RPMI7951 (cell line): ENCODE measurements at places on chromosomes 1 and 21.

DNA sequence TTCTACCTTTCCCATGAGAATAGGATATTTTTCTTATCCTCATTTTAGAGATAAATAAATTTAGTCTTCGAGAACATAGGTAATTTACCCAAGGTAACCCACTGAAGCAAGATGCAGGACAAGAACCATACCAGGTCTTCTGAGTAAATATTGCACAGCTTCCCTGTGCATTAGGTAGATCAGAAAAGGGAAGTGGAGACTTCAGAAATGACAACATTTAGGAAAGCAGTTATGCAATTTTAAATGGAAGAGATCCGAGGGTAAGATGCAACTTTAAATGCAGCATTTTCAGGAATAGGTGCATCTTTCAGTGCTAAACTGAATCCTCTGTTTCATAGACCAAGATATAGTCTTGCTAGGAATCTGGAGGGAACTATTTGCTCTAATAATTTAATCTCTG, 206.4 kb upstream of the SGIP1 start:
- DNase-seq: no peak

- no peak for DNase-seq
Measured at GRCh38 chr1:172405912-172406311, 14.6 kb upstream of the C1orf105 start.

- DNase-seq: peak; percentile 6
Measured at GRCh38 chr21:17270229-17270628, 242.6 kb upstream of the CXADR start.

DNA sequence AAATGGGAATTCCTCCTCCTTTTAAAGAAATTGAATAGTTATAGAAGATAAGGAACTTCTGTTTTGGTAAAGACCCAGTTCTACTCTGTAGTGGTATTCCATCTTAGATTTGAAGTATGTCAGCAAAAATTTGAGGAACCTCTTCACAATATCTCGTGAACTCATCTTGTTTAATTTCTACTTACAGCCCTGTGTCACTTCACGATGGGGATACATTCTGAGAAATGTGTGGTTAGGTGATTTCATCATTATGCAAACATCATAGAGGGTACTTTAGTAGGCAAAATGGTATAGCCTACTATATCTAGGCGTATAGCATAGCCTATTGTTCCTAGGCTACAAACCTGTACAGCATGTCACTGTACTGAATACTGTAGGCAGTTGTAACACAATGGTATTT, 36.0 kb downstream of the ALG6 start:
- no peak for DNase-seq

DNA sequence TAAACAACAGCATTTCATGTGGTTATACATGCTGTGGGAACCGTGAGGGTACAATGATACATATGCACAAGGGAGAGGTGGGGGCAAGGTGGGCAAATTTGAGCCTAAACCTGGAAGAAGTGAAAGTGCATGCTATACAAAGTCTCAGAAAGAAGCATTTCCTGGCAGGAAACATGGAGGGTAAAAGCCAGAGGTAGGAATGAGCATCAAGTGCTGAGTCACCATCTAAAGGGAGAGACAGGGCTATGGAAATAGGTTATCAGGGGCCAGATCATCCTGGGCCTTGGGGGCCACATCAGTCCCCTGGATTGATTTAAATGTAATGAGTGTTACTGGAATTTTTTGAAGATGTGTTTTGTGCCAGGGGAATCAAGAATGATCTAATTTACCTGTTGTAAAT, 60.1 kb upstream of the DAB1 start:
- no peak for DNase-seq

- no peak for DNase-seq
Measured at GRCh38 chr1:6409733-6410132, 10.0 kb downstream of the HES2 start.

DNA sequence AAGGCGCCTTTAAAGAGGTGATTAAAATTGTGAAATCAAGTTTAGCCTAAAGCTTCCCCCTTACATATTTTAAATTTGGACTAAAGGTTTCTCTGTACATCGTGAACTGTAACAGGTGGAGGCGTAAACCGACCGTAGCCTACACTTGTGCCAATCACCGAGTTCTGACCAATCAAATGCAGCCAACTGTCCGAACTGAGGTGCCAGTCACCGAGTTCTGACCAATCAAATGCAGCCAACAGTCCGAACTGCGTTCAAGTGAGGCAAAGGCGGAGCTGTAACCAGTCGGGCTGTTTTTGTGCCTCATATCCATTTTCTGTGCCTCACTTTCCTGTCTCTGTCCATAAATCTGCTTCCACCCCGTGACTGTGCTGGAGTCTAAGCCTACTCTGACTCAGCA, 7.4 kb downstream of the TFF1 start:
- DNase-seq: no peak

DNA sequence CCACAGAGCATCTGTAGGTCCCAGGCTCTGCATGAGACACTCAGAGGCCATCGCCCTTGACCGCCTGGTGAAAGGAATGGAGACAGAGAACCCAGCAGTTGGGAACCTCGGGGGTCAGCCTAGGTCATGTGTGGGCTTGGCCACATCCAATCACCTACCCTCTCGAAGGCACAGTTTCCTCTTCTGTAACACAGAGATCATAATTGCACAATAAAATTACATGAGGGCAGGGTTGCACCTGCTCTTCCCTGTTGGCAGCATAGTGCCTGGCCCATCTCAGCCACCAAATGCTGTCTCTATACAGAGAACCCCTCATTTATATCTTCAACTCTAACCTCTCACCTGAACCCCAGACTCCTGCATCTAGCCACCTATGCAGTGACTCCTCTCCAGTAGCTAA, 418.1 kb upstream of the VAMP3 start:
- no peak for DNase-seq

- DNase-seq: no peak
Measured at GRCh38 chr1:245046769-245047168, 108.0 kb upstream of the KIF26B start.

- no peak for DNase-seq
Measured at GRCh38 chr1:47396671-47397196, 19.4 kb upstream of the FOXE3 start.

- DNase-seq: no peak
Measured at GRCh38 chr21:44908908-44909307, 11.8 kb downstream of the ITGB2 start.

DNA sequence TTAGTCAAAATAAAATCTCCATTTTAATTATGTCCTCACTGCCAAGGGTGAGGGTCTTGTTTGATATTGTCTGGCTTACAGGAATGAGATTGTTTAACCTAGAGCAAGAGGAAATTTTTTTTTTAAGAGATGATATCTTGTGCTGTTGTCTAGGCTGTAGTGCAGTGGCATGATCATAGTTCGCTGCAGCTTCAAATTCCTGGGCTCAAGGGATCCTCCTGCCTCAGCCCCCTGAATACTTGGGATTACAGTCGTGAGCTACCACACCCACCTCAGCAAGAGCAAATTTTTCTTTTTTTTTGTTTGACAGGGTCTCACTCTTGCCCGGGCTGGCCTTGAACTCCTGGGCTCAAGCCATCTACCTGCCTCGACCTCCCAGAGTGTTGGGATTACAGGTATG, 84.6 kb downstream of the DISP1 start:
- no peak for DNase-seq

DNA sequence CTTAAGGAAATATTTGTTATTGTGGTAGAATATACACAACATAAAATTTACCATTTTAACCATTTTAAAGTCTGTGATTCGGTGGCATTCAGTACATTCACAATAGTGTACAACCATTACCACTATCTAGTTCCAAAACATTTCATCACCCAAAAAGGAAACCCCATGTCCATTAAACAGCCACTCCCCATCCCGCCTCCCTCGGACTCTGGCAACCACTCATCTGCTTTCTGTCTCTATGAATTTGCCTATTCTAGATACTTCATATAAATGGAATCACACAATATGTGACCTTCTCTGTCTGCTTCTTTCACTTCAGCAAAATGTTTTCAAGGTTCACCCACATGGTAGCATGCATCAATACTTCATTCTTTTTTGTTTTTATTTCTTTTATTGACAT, 51.3 kb downstream of the PTP4A2 start:
- DNase-seq: no peak

- DNase-seq: no peak
Measured at GRCh38 chr1:185739967-185740366, 5.8 kb downstream of the HMCN1 start.

- DNase-seq: no peak
Measured at GRCh38 chr1:27879374-27880082, 7.2 kb downstream of the THEMIS2 start.

DNA sequence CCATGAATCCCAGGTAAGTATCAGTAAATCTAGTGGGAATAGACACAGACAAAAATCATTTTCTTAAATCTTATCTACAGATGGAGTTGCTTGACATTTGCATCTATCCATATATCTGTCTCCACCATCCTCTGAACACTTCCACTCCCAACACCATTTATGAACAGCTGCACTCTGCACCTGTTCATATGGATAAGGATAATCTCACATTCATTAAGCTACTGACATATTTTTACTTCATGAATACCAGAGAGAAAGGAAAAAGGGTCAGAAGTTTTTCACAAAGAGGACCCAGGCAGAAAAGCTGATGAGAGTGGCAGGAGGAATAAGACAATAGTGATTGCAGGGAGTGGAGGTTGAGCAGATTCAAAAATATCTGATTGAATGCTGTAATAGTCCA, 222.6 kb downstream of the DNAH14 start:
- DNase-seq: no peak

DNA sequence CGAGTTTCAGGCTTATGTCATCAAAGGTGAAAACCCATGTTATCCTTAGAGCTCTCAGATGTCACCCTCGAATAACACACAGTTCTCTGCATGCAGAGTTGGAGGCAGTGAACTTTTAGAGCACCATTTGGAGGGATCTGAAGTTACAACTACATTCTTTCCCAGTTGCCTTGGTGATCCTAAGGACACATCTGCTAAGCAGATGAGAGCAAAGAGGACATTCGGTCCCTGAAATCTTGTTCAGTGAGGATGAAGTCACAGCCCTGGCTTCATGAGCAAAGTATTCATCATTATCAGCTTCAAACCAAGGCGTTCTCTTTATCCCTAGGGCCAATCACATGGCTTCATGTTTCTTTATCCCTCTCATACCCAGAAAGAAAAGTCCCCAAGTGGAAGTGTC, 23.1 kb upstream of the MCOLN2 start:
- peak; percentile 70 for DNase-seq

- no peak for DNase-seq
Measured at GRCh38 chr1:147091801-147092200, 80.5 kb downstream of the PRKAB2 start.

DNA sequence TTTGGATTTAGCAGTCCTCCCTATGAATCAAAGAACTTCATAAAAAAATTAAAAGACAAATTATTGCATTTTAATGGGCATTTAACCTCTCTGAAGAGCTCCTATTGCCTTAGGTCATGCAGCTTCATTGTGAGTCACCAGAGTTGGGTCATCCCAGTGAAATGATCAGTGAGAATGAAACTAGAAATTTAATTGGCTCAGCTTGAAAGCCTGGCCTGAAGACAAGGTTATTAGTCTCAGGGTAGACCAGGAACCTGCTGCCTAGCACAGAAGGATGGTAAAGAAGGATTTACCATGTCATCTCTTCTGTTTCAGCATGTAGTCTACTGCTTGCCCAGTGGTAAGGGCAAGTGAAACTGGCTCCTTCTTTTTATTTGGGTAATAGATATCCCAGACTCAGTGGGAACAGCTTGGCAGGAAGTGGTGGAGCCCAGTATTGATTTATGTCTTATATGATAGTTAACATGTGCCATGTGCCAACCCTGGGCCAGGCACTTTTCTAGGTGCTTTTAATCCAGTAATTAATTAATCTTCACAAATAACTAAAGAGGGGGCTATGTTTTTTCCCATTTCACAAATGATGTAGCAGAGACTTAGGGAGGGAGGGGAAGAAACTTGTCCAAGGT, 23.6 kb downstream of the LAMC2 start:
- DNase-seq: peak; percentile 90

DNA sequence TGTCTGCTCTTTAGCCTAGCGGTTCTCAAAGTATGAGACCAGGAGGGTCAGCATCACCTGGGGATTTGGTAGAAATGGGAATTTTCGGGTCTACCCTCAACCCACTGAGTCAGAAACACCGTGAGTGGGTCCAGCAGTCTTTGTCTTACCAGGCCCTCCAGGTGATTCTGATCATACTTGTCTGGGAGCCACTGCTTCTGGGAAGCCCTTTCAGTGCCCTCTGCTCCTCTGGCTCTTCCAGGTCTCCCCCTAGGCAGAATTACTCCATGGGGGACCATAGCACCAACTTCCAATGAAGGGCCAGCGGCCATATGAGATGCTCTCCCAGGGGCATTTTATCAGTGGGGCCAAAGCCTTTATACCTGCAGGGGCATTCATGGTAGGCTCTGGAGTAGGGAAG, 81.0 kb upstream of the ETV3 start:
- DNase-seq: no peak

DNA sequence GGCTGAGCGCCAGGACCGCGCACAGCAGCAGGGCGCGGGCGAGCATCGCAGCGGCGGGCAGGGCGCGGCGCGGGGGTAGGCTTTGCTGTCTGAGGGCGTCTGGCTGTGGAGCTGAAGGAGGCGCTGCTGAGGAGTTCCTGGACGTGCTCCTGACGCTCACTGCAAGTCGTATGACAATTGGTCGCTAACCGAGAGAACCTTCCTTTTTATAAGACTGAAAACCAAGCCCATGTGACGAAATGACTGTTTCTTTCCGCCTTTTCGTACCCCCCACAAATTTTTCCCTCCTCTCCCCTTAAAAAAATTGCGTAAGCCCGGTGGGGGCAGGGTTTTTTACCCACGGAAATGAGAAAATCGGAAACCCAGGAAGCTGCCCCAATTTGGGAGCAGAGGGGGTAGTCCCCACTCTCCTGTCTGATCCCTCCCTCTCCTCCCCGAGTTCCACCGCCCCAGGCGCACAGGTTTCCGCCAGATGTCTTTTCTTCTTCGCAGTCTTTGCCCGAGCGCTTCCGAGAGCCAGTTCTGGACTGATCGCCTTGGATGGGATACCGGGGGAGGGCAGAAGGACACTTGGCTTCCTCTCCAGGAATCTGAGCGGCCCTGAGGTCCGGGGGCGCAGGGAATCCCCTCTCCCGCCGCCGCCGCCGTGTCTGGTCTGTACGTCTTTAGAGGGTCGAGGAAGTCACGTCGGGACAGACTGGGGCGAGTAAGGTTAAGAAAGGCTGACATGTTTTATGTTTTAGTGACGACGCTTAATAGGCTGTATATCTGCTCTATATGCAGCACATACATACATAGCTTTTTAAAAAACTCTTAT, at the start of gene PTGS2:
TSS of gene PTGS2 (minus strand) at position 179 of the 817 bp plus-strand sequence. CDS start at position 46, 133 bp downstream.
- DNase-seq: peak; percentile 91

- peak; percentile 17 for DNase-seq
Measured at GRCh38 chr1:46528297-46528955, 23.0 kb downstream of the KNCN start.

DNA sequence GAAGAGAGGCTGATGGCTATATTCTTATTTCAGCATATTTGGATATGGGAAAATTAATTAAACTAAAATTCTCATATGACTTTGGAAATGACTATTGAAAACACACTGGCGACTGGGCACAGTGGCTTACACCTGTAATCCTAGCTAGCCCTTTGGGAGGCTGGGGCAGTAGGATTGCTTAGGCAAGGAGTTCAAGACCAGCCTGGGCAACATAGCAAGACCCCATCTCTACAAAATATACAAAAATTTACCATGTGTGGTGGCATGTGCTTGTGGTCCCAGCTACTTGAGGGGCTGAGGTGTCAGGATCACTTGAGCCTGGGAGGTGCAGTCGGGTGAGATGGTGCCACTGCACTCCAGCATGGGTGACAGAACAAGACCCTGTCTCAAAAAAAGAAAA, 26.2 kb downstream of the HS2ST1 start:
- no peak for DNase-seq
